NCI-H526 treated with DMSO at 0.1 percent for 48 hours (cell line): ENCODE measurements at places on chromosomes 11 and 22.

DNA sequence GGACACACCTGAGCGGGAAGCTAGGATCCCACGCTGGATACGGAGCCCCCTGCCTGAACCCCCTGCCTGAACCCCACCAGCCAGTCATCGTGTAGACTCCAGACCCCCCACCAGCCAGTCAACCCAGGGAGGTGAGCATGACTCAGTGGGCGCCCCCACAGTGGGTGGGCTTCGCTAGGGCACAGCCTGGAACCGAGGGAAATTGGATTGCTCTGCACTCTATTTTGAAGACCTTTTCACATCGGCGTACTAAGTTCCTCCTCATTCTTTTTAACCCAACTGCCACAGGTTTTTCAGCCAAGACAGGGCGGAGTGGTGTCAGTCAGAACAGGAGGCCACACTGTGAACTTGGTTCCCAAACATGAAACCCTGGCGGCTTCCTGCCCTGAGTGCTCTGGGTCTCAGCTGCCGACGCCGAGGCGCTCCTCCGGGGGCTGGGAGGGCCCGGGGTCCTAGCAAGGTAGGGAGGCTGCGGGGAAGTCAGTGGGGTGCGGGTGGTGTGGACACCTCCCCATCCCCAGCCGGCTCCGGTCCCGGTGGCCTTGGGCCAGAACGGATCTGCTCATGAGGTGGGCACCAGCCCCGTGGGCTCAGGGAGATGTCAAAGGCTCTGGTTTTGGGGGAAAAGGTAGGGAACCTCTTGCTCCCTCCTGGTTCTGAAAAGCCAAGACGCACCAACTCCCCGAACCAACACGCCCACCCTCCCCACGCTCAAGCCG is 57.0 kb downstream of the BRD1 start:
- no peak for DNase-seq

GRCh38 chr22:38314933-38315822 is 2.1 kb downstream of the CSNK1E start:
- no peak for DNase-seq

- DNase-seq: no peak
Observed at GRCh38 chr22:24291515-24292201, 21.0 kb downstream of the SPECC1L start.

GRCh38 chr22:45972091-45972888 is 4.7 kb downstream of the WNT7B start:
- no peak for DNase-seq

- DNase-seq: no peak
Observed at GRCh38 chr11:117748771-117749540, 48.1 kb downstream of the DSCAML1 start.

DNA sequence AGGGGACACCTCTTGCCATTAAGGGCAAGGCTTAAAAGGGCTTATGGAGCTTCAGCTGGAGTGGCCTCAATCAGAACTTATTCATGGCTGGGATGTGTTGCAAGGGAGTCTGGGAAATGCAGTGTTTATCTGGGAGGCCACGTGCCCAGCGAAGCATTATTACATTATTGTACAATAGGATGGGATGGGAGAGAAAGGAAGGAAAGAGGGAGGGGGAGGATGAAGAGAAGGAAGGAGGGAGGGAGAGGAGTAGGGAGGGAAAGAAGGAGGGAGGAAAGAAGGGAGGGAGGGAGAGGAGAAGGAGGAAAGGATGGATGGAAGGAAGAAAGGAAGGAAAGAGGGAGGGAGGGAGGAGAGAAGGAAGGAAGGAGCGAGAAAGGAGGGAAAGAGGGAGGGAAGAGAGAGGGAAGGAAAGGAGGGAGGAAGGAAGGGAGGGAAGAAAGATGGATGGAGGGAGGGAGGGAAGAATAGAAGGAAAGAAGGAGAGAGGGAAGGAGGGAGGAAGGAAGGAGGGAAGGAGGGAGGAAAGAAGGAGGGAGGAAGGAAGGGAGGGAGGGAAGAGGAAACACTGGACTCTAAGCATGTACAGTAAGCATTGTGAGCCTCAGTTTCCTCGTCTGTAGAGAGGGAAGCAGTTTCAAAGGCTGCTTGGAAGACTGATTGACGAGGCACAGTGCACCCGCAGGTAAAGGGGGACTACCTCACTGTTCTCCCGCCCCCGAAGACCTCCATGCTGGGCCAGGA is 62.2 kb downstream of the MYEOV start:
- no peak for DNase-seq

DNA sequence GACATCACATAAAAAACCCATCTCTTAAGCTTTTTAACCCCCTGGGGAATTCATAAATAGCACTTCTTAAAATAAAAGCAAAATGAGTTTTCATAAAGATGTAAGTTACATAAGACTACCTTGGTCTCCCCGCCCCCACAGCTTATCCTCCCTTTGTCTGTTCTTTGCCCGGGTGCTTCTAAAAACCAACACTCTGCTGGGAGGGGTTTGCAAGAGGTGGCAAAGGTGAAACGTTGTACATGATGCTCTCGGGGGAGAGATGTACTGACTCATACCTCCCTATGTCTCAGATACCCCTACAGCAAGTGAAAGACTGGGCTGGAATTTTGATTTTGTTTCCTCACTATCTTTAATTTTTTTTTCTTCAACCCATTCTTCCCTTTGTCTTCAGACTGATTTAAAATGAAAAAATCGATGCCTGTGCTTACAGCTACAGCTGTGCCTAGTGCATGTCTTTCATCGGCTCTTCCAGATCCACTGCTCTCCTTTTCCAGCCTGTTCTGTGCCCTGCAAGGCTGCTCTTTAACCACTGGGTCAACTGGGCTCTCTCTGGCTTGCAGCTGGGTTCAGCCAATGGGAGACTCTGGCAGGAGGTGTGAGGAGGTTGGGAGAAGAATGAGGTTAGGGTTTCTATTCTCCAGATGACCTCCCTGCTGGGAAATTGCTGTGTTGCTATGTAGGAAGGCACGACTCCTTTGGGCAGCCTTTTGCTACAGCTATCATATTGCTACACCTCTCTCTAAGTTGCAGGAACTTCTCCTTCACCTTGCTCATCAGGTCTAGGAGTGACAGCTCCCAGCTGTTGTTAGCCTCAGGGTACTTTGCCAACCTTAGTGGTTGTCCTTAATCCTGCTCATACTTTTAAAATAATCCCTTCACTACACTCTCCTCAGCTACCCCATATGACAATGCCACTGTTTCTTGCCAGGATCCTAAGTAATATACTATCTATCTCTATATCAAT is 266.5 kb downstream of the TENM4 start:
- no peak for DNase-seq

DNA sequence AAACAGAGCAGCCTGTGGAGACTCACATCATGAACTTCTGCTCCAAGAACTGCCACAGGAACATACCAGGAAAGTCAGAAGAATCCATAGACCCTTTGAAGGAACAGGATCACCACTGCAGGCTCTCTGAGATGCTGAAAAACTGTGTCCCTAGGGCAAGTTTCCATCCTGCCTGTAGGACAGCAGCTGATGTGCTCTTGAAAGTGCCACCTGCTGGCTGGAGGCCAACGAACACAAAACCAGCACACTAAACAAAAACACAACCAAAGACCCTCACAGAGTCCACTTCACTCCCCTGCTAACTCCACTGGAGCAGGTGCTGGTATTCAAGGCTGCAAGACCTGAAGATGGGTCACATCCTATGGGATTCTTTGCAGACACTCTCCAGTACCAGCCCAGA is 12.0 kb upstream of the NXPE1 start:
- no peak for DNase-seq

GRCh38 chr11:86660088-86660487 is 12.3 kb downstream of the ME3 start:
- DNase-seq: no peak

DNA sequence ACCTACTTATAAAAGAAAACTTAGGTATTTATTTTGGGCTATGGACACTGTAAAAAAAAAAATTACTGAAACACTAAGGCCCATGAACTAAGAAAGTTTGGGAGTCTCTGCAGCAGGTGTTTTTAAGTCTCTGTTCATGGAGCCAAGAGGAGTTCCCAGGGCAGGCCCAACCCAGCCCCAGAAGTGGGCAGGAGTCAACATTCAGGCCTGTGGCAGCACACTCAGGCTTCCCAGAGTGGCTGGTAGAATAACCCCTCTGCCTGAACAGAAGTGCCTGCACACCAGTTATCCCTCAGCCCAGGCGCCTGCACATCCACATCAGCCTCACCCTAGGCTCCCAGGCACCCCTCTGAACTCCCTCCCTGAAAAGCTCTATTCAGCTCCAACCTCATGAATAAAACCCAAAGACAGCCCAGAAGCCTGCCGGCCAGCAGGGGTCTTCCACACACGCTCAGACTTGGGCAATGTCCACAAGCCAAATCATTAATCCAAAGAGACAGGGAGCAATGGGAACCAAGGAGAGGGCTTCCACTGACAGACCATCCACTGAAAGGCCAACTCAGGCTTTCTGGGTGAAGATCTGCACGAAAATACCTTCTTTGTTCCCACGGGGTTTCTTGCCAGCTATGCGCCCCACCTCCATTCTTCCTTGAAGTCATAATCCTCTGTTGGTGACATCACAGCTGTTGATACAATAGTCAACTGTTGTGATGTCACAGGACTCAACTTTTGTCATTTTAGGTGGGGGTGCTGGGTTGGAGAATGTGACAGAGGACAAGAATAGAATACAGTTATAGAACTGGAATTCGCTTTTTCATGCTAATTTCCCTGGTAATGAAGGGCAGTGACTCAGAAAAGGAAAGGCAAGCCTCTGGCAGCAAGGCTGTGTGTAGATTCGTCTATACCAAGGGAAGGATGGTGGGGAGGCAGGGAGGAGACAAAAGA is 83.7 kb downstream of the RPL27A start:
- no peak for DNase-seq

DNA sequence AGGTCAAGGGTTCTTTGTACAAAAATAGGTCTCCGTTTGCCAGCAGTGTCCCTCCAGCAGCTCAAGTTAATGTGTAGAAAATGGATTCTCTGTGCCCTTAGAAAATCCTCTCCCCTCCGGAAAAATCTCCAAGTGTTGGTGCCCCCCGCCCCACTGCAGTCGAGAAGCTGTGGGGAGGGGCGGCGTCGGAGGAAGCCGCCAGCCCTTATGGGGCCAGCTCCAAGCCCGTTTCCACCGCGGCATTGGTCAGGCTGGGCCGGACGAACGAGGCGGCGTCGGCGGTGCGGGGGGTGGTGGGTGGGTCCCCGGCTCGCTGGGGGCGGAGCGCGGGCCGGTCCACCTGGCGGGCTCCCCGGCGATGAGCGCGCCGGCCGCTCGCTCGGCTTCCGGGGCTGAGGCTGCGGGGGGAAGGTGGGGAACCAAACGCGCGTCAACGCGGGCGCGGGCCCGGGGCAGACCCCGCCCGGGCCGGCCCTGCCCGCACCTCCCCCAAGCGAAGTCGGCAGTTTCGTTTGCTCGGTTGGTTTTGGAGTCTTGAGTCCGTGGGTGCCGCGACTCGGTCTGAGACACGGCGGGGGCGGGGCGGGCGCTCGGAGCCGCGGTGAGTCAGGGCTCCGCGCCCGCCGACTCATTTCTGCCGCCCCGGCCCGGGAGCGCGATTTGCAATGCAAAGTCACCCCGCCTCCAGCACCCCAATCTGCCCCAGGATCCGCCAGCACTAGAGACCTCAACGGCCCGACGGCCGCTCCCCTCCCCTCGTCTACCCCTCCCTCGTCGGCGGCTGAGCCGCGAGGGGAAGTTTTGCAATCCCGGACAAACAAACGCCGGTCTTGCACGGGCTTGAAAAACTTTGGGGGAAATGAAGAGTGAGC is 1.4 kb downstream of the ASCL2 start:
- DNase-seq: peak; percentile 92

DNA sequence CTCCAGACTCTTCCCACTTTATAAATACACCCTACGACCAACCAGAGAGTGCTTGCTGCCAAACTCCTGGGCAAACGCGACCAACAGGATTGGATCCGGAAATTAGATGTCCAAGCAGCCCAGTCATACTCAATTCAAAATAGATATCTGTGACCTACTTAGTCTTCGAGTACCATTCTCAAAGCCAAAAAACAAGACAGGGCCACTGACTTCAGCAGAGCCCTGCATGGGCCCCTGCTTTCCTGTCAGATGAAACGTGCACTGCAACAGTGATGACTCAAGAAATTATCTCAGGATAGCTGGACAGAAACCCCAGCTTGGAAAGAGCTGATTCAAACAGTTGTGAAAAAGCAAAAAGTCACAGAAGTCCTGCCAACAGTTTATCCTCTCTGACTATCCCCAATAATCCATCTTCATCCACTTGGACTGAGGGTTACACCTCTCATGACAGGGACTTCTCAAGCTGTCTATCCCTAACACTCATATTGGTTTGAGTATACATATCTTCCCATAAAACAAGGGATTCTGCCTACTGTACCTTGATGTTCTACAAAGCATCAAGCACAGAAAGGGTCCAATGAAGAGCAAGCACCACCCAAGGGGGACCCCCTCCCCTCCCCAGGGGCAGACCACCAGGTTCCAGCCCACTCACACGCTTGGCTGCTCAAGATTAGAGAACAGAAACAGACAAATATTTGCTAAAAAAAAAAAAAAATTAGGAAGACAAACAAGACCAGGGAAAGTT is 17.4 kb downstream of the SMCO4 start:
- no peak for DNase-seq

DNA sequence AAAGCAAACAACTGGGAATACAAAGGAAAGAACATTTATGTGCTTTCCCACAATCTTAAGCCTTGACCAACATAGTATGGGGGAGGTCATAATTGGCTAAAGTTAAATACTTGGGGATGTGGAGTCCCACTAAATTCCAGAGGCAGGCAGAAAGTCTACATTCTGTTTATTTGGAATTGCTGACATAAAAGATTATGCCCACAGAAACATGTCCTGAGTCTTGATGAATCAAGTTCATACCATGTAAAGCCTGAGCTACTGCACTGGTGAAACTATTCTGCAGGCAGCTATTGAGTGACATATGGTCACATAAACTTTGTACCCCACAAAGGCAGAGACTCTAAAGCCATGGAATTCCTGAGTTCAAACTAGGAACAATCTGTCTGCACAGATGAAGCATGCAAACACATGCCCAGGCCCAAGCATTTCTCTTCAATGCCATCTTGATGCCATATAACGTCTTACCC is 69.9 kb upstream of the CHRM4 start:
- no peak for DNase-seq

DNA sequence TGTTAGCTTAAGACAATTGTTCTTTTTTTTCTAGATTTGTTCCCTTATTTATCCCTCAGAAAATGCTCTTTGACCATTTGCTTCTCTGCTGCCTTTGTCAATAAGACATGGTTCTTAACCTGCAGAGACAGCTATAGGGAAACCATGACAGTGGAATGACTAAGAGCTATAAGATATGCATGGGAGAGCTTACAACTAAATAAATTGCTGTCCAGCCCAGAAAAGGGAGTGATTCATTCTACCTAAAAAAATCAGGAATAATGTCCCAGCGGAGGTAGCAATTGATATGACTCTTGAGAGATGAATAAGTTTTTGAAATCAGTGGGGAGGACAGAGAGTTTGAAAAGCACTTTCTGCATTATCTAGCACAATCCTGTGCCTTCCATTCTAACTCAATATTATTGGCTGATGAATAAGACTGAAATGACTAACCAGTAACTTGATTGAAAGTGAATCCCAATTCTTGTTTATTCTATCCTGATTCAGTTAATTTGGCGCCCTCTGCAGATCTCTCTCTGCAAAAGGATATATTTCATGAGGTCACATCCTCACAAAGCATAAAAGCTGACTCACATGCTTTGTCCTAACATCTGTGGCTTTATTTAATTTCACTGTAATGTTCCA is 680.5 kb upstream of the API5 start:
- no peak for DNase-seq
